ENCODE measurements at places on chromosomes 1 and 21.

- DNase-seq, result no peak
Measured at GRCh38 chr1:34164771-34165391, at the start of gene CSMD2. Gene CSMD2 (minus strand): TSS chr1:34165230. CDS start chr1:34165097, 133 bp downstream.

GRCh38 chr1:239922778-239923522, 168.7 kb upstream of the FMN2 start:
- DNase-seq, result no peak

- no peak for DNase-seq
Measured at GRCh38 chr21:33655588-33656221, 13.4 kb downstream of the ITSN1 start.

DNA sequence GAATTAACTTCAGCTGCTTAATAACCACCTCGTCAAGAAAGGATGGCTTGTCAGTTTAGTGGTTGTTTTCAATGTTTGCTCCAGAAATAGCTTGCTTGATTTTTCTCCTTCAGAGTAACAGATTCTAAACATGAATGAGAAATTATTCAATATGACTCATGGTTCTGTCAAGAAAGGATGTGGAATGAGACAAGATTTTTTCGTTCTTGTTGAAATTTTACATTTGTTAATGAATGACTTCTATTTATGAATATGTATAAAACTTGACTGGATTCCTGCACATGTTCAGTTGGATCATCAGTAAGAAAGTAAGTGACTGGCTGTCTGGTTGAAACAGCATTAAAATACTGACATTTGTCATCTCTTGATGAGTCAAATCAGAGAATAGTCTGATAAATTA, 38.3 kb downstream of the IFI44 start:
- no peak for DNase-seq

DNA sequence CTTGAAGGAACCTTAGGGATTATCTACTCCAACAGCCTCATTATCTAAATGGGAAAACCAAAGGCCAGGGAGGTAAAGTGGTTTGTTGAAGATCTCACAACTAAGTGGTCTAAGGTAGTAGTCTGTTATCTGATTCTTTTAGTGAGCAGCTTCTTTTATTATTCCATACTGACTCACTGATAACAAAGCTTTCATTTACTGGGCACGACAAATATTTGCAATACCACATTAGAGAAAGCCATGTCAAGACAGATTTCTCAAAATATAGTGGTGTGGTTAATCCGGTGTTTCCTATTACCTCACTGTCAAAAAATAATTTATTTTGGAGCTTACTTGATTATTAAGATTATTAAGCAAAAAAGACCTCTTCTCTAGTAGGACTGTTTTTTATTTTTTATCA, 369.1 kb downstream of the S1PR1 start:
- DNase-seq, result no peak

DNA sequence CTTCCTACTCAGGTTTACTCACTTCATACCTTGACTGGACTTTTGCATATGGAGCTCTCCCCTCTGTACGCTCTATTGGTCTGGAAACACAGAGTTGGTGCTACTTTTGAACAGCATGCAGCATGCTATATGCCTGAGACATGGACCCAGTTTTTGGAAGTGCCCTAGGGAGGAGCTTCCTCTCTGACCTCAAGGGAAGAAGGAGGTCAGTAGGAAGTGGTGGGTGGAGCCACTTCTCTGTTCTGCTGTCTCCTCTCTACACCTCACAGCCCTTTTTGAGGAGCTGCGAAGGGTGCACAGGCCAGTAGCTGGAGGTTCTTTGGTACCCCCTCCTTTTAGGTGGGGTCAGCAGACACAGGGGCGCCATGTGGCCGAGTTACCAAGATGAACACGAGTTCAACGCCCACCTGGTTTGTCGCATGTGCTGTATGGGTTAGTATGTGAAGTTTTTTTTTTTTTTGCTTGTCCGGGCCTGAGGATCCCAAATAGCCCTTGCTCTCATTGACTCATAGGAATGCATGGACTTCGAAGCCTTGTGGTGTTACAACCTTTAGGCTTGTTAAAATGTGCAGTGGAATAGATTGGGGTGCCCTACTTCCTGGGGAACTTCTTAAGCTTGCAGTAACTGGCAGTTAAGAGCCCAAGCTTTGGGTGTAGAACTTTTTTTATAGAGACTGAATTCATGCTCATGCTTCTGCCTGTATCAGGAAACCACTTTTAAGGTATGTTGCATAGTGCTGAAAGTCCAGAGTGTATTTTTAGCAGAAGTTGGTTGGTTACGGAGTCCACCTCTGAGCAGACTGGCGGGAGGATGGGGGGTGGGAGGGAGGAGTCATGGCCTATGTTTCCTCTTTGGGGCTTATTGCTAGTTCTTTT, 10.7 kb downstream of the MACF1 start:
- peak; percentile 61 for DNase-seq

DNA sequence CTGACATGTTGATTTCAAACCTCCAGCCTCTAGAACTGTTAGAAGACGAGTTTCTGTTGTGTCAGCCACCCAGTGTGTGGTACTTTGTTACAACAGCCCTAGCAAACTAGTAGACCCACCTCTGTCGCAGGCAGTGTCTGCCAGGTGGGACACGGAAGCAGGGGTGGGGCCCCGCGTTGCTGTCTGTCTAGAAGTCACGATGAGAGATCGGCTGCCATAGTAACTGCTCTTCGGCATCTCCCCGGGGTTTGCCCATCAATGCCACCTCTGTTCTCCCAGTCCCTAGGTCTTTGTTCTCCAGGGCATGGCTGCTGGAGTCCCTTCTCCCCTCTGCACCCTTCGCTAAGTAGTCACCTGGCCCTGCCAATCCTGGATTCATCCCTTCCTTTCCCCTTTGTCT, 15.2 kb upstream of the CLSTN1 start:
- no peak for DNase-seq

DNA sequence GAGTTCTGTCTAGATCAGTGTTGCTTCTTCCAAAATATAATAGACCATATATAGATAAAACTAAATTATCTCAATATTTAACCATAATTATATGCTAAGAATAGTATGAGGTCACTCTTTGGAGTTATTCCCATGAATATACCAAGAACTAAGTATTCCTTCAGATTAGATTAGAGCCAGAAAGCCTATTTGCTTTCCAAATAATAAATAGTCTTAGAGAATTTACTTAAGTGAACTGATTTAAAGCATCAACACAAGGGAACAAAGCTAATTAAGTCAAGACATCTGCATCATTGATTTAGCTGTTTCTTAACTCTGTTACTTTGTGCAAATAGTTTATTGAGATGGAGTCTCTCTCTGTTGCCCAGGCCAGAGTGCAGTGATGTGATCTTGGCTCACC, 35.7 kb downstream of the FNBP1L start:
- no peak for DNase-seq

DNA sequence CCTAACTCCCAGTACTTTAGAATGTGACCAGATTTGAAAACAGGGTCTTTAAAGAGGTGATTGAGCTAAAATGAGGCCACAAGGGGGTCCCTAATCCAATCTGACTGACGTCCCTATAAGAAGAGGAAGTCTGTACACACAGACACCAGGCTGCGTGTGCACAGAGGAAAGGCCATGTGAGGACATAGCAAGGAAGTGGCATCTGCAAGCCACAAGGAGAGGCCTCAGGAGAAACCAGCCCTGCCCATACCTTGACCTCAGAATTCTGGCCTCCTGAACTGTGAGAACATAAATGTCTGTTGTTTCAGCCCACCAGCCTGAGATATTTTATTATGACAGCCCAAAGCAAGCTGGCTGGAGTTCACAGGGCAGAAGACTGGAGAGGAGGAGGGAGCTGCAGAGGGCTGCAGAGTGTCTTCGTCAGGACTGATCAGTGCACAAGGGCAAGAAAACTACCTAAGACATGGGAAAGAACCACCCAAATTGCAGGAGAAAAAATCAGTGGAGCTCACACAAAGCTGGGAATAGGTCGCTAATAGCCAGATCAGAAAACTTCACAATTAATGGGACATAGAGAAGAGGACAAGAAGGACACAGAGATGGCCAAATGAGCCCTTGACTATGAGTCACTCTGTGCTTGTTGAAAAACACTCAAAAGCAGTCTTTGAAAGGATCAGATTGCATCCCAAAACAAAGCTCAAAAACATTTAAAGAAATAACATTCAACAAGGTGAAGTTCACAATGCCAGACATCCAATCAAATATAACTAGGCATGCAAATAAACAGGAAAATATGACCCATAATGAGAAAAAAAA, 14.1 kb upstream of the WNT9A start:
- no peak for DNase-seq

DNA sequence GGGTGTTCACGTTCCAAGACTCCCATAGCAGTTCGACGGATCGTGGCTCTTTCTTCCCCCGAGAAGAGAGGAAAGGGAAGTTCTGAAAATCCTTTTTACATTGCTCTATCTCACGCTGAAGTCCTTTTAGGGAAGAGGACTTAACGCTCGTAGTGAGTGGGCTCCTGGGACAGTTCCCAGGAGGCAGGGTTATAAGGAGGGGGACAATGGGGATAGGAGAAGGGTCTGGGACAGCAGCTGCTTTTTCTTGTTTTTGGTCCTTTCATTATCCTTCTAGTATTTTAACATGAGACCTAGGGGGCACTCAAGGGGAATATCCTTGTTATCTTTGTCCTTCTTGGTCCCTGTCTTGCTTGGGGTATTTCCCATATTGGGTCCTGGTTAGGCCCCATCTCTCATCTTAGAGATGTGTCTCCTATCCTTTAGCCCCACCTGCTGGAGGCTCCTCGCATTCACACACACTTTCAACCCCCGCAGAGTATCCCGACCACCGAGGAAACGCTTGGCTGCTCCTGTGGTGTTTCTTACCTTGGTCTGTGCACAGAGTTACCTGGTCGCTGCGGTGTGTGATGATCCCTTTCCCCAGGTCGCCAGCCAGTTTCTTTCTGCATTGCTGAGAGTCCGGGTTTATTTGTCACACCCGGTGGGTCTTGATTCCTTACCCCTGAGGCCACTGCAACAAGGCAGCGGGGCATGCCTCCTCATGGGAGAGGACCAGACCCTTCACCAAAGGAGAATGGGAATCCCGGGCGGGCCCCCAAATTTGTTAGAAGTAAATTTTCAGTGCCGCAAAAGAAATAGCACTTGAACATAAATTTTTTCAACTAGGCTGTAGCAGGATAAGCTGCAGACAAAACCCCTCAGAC, 29.7 kb downstream of the SCCPDH start:
- peak; percentile 74 for DNase-seq

- no peak for DNase-seq
Measured at GRCh38 chr1:224539971-224540370, 76.1 kb upstream of the CNIH3 start.

- DNase-seq, result peak; percentile 17
Measured at GRCh38 chr1:91406773-91407389, 2.2 kb upstream of the HFM1 start.

- no peak for DNase-seq
Measured at GRCh38 chr1:209626346-209627026, 25.7 kb downstream of the LAMB3 start.

- no peak for DNase-seq
Measured at GRCh38 chr1:13487143-13487868, 26.5 kb downstream of the LRRC38 start.

GRCh38 chr1:167605576-167605975, 24.5 kb upstream of the RCSD1 start:
- DNase-seq, result no peak

- no peak for DNase-seq
Measured at GRCh38 chr1:33454646-33455282, 17.7 kb upstream of the ZSCAN20 start.

- no peak for DNase-seq
Measured at GRCh38 chr1:34425785-34426184, 249.1 kb downstream of the C1orf94 start.

- DNase-seq, result no peak
Measured at GRCh38 chr1:25197235-25197975, 34.9 kb downstream of the SYF2 start.

- DNase-seq, result no peak
Measured at GRCh38 chr1:246577082-246577719, 10.9 kb downstream of the CNST start.

DNA sequence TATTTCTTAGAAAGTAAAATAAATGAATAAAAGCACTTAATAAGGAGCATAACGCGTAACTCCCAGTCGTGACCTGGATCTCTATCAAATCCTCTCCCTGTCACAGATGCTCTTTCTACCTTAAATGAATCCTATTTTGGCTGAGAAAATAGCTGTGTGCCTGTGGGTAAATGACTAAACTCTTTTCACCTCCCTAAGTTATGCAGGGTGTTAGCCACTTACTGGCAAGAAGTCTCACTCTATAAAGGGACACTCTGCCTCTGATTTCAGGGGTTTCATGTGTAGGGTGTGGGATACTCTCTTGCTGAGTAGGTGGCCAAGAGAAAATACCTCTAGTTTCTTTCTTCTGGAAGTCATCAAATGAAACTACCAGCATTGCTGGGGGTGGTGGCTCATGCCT, 24.3 kb upstream of the PPP1R15B start:
- no peak for DNase-seq

DNA sequence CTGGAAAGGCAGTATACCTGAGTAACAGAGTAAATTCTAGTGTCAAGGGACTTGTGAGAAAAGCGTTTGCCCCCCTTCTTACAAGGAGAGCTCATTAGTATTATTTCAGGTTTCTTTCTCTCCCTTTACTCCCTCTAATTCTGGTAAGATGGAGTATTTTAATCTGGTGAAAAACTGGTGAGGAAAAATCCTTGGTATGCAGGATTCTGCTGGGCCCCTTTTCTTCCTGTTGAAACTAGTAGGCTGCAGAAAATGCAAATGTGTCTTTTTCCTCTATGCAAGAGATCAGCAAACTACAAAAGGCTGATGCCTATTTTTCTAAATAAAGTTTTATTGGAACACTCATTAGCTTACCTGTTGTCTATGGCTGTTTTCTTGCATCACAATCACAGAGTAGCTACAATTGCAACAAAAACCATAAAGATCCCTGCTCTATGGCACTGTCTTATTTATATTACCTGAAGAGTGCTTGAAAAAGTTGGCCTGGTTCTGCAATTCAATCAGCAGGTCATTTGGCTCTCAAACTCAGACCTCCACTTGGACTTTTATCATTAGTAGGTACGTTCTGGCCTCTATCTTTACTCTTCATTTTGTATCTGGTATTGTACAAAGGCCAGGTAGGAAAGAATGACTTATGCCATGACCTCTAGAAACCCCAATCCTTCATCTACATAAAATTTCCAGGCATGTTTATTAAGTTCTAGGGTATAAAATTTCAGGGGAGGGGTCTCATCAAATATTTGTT, 109.6 kb downstream of the AKT3 start:
- no peak for DNase-seq
